ENCODE measurements at places on chromosomes 1 and 21.

DNA sequence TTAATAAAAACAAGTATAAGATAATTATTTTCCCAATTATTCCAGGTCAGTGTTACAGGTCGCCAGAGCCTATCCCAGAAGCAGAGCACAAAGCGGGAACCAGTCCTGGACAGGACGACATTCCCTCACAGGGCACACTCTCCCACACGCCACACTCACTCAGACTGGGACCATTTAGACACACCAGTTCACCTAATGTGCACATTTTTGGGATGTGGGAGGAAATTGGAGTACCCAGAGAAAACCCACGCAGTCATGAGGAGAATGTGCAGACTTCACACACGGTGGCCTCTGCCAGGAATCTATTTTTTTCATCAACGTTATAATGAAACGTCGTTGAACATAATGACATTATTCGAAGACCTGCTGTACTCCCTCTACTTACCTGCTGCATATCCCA, 20.5 kb upstream of the NRDC start:
- DNase-seq, result no peak

- DNase-seq, result no peak
These were observed 34.4 kb downstream of the INKA2 start for GRCh38 chr1:111704776-111705175.

DNA sequence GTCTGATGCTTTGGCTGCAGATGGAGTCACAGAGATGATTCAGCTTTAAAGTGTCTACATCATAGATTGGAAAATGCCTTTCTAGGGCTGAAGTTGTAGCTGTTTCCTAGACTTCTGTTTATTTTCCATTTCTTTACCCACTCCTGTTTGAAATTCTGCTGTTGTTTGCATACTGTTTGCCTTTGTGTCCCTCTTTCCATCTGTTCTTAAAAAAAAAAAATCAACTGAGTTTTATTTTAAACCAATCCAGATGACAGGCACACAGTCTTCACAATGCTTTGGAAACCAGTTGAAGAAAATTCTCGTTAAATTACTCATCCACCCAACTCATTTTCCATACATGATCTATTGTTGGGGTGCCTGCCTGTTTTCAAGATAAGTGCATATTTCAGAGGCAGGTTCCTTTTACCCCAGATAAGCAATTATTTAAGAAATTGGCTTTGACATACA, 245.9 kb downstream of the DISC1 start:
- DNase-seq, result no peak

DNA sequence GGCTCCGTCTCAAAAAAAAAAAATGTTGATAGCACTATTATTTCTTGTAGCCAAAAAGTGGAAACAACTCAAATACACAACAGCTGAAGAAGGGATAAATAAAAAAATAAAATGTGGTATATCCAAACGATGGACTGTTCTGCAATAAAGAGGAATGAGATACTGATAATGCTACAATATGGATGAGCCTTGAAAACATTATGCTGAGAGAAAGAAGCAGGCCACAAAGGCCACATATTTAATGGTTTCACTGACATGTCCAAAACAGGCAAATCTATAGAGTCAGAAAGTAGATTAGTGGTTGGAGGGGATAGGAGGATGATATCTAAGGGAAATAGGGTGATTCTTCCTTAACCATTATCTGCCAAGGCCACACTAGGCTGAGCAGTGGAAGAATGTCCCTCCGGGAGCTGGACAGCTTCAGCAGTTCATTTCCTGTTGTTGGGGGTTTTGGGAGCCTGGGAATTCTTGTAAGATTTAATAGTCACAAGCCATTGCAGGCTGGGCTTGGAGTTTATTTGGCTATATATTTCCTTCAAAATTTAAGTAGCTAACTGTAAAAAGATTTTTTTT, 53.5 kb downstream of the ST3GAL3 start:
- DNase-seq, result no peak

DNA sequence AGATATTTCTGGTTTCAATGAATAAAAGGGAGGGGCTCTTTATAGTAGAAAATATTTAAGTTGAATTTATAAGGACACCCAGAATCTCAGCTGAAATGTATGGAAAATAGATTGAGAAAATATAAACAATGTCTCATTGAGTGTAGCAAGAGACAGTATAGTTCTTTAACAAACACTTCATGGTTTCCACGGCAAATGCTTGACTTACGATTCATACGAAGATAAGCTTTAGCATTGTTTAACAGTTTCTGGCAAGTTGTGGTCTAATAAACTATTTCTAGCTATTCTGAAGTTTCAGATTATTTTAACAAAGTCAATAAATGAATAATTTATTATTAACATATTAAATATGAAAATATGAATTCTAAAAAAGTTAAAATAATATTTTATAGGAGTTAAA, 1419.4 kb downstream of the KCNT2 start:
- no peak for DNase-seq

GRCh38 chr1:235998812-235999211, 66.1 kb downstream of the NID1 start:
- no peak for DNase-seq

GRCh38 chr1:54471588-54471987, 65.4 kb upstream of the SSBP3 start:
- no peak for DNase-seq

DNA sequence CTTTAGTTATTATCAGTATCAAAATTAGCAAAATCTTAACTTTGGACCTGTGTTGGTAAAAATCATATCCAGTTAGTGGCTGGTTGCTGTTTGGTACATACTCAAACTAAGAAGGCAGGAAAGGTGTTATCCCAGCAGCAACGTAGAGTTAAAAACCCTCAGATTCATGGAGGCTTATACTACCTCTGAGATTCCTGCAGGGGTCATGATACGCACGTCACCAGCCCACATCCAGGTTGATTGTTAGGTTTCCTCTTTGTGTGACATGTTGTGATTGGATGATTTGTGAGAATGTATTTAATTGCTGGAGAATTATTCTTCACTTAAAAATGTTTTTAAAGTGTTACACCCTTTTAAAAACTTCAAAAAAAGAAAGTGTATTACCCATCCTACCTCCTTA, 423.3 kb upstream of the ADGRL2 start:
- DNase-seq, result no peak

GRCh38 chr1:30677471-30677870, 45.9 kb downstream of the MATN1 start:
- DNase-seq, result no peak

DNA sequence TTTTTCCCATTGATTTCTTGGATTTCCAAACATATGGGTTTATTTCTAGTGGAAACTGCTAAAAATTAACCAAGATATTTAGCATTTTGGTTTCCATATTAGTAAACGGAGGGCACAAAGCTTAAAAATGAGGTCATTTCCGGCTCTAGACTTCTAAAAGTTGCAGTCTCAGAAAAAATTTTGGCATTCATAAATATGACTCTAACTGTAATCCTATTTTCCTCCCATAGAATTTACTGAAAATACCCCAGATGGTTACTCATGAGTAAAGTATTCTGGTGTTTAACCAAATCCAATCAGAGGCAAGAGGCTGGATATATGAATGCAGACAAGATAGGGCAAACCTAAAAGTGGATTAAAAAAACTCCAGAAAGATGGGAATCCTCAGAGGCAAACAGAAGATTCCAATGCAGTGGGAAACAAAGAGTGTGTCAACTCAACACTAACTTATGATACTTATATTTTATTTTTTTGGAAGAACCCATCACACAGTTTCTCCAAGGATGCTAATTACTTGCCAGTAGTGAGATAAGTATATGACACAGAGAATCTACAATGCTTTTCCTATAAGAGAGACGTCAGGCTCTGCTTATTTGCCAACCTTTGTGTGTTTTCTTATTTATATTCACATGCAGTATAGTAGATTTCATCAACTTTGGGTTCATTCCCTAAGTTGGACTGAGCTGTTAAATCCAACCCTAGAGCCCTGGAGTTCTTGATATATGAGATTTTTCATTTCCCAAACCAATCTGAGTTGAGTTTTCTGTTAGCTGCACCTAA, 90.1 kb upstream of the BCL10 start:
- DNase-seq, result no peak

DNA sequence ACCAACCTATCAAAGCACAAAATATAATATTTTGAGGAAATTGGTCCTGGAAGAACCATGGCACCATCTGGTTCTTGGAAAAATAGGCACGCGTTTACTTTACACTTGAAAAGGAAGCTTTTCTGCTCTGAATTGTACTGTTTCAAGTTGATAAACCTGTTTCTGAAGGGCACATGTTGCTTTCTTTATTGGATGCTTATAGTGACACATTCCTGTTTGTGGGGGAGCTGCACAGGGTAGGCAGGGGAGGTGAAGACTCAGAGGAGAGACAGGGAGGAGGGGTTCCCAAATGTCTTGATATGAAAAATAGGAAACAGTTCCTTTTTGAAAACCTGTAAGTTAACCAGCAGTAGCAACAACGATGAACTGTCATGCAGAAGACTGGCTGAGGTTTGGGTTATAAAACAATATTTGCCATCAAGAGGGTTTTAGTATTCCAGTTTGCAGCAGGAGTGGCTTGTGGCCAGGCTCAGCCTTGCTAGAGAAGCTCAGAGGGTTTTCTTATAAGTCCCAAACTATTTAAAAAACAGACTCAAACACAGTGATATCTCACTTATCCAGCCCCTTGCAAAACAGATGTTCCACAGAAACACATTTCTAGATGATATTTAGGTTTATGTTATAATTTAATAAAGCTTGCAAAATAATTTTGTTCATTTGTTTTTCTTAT, 127.0 kb upstream of the MROH9 start:
- DNase-seq, result no peak

Data from NCI-H1105 treated with DMSO at 0.1 percent for 48 hours (cell line).